ENCODE measurements at places on chromosomes 11 and 22.

DNA sequence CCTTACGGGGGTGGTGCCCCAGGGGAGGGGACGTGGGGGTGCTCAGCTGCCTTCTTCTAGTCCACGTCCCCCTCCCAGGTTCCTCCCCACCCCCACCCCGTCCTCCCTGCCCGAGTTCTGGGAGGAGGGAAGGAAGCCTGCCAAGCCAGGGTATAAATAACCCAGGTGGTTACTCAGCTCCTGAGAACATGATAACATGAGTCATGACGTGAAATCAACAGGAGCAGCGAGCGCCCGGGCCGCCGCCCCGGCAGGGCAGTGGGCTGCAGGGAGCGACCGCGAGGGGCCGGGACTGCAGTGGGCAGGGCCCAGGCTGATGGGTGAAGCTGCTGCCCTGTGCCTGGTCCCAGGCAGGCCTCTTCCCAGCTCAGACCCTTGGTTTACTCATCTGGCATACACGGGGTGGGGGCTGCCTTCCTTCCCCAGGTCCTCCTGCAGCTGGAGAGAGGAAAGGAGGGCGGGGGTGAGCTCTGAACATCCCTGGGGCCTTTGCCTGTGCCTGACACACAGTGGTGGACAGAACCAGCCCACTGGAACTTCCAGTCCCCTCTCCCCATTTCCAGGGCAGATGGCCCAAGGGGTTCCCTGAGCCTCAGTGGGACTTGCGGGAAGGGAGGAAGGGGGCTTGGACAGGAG, 8.8 kb upstream of the PDGFB start:
- DNase-seq: peak; percentile 37

DNA sequence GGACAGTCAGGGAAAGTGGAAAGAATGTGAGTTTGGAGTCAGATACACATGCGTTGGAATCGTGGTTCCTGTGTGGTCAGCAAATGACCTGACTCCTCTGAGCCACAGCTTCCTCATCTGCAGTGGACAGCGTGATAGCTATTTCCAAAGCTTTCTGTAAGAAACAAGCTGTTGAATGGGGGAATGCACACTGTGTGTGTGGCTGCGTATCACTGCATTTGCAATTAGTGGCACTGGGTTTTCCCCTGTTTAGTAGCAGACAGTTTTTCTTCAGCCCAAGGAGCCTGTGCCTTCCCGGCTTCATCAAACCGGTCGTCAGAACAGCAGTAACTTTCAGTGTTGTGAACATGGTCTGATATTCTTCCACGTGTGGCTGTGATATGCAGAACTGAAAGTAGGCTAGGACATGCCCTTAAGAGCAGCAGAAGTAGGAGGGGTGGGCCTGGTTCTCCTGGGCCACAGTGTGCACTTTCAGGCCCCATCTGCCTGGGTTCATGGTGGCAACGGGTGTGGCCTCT, 121.5 kb downstream of the RRAS2 start:
- DNase-seq: peak; percentile 12

GRCh38 chr11:2914455-2915195, 14.6 kb downstream of the PHLDA2 start:
- DNase-seq: no peak

DNA sequence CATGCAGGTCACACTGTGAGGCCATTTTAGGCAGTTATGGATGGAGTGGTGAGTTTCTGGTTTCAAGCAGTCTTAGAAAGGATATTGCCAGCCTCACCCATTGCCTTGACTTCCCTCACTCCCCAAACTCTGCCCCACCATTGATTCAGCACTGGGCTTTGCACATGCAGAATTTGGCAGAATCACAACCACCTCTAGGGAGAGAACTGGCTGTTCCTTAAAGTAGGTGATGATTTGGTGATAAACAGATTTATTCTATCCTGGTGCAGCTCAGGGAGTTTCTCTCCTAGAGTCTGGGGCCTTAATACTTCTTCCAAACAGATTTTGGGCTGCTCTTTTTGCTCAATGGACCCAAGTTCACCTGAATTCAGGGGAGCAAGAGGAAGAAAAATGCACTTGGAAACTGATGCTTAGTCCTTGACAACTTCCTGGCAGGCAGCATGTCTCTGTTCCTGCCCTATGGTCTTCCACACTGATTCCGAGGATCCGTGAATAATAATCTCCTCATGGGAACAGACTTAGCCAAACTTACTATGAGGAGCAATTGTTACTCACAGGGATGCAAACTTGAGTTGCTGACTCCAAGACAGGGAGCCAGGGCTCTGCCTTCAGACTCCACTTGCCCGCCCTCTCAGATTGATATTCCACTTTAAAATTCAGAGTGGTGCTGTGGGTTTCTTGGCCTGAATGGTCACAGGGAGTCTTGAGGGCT, 129.7 kb upstream of the PARVA start:
- no peak for DNase-seq

DNA sequence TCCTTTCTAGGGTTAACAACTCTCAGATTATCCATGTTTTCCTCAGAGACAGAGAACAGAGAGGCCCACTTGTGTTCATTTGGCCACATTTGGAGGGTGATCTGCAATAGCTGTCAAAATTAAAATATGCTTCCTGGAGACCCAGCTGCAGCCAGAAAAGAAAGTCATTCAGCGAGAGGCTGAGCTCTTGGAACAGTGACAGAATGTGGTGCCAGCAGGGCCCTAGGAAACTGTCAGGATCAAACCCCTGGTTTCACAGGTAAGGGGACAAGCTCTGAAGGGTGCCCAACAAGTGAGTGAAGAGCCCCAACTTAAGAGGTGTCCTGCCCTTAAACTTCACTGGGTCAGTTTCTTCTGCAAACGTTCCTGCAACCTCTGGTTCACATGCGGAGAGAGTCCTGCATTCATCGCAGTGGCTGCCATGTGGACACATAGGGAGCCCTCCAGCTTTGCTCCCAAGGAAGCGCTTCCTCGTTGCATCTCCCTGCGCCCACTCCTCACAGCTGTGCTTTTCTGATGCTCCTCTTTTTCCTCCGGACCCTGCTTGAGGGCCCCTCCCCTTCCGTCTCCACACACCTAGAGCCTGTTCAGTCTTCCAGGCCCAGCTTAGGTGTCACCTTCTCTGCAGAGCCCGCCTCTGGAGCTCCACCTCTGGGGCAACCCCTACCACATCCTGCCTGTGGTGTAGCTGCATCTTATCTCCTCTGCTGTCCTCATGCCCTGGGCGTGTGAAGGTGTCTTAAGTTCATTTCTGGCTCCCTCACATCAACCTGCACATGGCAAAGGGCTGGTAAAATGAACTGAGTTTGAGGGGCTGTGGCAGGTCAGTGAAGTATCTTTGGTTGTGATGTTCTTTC, 3.9 kb downstream of the UCP3 start:
- DNase-seq: peak; percentile 95

DNA sequence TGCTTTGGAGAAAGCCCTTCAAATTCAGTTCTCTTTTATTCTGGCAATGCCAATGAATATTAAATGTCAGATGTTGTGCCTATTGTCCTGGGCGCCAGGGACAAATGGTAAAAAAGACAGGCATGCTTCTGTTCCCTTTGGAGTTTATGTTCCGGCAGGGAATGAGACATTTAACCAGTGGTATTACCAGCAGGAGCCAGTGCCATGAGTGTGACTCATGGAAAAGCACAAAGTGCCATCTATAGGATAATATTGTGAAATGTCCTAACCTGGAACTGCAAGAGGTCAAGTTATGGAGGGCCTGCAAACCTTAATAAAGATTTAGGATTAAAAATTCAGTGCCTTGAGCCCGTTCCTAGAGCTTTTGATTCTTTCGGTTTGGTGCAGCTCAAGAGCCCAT, 39.5 kb downstream of the REXO2 start:
- DNase-seq: no peak

- no peak for DNase-seq
Observed at GRCh38 chr11:128565881-128566280, 21.5 kb downstream of the ETS1 start.

DNA sequence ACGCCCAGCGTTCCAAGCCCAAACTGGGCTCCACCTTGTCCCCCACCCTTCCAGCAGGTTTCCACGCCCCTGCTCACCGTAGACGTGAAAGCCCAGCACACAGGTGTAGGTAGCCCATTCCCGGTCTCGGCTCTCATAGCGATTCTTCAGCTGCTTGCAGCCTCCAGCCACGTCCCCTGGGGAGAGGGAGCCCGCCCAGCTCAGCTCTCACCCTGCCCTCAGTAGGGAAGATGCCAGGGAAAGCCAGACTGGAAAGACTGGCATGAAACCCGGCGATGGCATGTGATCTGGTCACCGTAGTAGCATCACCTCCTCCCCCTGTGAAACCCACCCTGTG, 1.4 kb upstream of the MTA2 start:
- no peak for DNase-seq

DNA sequence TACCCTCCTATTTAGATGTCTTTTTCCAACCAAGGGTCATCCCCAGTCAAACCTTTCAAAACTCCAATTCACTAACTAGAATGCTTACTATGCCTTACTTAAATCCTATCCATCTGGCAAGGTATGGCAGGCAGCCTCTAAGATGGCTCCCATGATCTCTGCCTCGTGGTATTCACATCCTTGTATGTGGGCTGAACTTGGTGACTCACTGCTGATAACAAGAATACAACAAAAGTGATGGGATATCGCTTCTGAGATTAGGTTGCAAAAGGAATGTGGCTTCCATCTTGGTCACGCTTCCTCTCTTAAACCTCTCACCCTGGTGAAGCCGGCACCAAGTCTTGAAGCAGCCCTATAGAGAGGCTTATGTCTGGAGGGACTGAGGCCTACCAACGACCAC, 29.6 kb upstream of the UPB1 start:
- DNase-seq: no peak

DNA sequence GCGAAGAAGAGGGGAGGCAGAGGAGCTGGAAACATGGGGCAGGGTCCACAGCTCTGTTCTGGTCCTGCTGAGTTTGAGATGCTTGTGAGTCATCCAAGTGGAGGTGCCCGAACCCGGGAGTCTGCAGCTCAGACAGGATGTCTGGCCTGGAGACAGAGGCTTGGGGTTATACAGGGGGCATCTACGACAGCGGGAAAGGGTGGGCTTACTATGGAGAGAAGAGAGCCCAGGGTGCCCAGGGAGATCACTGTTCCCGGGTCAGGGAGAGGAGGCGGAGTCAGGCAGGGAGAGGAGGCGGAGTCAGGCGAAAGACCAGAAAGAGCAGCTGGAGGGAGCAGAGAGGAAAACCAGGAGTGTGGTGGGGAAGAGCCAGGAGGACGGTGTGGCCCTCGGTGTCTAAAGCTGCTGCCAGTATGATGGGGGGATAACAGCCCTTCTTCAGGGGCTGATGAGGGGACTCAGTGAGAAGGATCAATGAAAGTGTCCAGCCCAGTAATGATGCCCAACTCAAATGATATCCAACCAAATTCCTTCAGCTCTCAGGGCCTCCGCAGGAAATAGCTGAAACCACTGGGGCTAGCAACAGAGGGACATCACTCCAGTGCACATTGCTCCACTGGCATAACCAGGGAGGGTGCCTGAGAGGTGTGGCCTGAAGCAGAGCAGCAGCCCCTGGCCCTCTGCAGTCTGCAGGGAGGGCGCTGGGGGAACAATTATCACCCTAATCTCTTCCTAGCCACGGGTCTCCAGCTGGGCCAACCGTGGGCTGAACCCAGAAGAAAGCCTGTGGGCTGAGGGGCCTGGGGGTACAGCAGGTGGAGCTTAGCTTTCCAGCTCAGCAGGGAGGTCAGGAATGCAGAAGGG, 2.6 kb upstream of the LTBP3 start:
- DNase-seq: no peak

DNA sequence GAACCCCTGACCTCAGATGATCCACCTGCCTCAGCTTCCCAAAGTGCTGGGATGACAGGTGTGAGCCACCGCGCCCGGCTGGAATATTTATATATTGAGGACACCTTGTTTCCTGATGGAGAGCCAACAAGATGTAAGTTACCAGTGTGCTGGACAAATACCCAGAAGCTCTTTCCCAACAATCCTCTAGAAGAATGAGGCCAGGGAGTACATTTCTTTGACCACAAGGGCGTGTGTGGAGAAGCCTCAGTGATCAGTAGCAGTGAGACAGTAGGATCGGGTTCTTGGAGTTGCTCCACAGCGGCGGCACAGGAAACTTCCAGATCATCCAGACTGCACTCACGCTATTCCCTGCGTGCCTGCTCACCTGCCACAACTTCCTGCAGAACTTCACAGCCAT, 10.3 kb upstream of the POLA2 start:
- no peak for DNase-seq

GRCh38 chr11:69862331-69862771, 43.1 kb upstream of the FGF3 start:
- DNase-seq: no peak

DNA sequence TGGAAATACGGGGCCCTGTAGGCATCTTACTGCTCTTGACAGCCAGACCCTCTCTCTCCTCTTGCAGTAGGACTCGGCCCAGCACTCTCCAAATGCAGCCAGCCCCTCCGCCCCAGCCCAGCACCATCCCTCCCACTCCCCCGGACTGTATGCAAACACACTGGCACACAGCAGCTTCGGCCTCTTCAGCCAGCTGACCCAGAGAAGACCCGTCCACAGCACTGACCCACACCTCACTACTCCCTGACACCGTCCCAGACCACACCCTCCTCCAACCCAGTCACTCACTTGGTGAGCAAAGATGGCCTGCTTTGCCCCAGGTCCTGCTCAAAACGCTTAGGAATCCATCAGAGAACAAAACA, 164.6 kb downstream of the IGLL1 start:
- DNase-seq: no peak

DNA sequence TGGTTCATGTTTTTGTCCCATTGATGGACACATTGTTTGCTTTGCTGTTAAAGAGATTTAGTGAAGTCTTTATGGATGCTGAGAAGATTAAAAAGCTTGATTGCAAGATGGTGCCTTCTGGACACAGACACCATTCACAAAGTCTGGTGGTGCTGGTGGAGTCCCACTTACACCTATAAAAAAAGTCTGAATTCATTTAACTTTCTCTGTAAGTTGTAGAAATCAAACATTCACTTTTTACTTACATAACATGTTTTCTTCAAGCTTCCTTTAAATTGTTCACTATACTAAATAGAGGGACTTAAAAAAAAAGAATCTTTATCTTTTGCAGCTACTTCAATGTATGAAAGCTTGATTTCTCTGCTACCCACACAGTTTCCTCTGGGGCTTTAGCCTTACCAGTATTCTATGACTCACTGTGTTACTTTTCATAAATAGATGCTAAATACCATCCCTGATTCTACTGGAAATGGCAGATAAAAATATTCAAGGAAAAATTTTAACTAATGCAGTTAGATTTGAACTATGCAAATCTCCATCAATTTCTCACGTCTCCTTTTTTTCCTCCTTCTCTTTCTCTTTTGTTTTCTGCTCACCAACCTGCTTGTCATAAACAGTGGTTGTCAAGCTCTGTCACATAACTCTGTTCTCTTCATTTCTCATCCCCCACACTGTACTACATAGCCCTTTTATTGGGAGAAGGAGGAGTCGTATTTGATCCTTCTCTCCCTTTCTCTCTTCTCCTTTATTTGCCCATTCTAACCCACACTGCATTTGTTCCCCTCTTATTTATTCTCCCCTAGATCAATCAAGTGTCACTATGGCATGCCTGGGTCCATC, 89.7 kb downstream of the FAM76B start:
- DNase-seq: peak; percentile 56

- peak; percentile 53 for DNase-seq
Observed at GRCh38 chr11:574632-575312, 1.5 kb upstream of the PHRF1 start.

DNA sequence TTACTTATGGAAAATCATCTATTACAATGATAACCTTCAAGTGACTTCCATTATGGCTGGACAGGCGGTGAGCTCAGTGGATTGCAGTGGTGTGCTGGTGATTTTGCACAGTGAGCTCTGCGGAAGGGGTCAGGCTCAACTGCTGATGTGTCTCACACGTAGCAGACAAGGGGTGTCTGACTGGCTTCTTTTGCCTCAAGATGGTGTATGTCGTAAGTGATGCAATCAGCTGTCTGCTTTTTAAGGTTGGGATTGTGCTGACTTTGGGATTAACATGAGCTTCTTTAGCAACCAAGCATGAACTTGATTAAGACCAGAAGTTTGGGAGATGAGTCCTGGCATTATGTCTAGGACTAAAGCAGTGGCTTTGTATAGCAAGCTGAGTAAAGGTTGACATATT, 49.5 kb downstream of the POLD3 start:
- no peak for DNase-seq
